ENCODE measurements at places on chromosomes 13 and 19. TPM values are rescaled to one million over a fixed set of nuclear protein-coding genes. Genes with fewer than 3 reads are reported as not detected.
A peak's percentile ranks its signal among the peaks of the same experiment; 100 is the strongest.

GRCh38 chr13:102799426-102800144 lies 666 bp downstream of the BIVM start:
- peak; percentile 69 for DNase-seq

The TMEM38A gene
- 2.3 TPM for total RNA-seq

GRCh38 chr13:93499991-93500390 lies 273.4 kb downstream of the GPC6 start:
- no peak for DNase-seq

The FCAR gene
- total RNA-seq = not detected

DNA sequence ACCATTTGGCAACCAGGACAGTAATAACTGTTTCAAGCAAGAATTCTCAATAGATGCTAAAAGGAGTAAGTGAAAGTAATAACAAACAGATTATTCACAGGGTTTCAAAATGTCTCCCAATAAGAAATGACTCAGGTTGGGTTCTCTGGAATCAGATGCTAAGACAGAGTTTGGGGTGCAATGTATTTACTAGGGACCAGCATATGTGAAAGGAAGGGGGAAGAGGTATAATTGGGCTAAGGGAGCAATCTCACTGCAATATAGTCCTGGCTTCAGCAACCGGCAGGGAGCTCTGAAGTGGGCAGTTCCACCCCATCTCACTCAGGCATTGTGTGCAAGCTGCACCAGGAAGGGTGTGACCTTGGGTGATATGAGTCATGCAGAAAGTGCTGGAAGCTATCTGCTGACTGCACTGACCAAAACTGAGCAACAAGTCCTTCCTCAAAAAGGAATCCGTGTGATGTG lies 23.4 kb downstream of the ZDHHC20 start:
- peak; percentile 63 for DNase-seq

GRCh38 chr13:31274390-31274789 lies 74.6 kb downstream of the B3GLCT start:
- no peak for DNase-seq

DNA sequence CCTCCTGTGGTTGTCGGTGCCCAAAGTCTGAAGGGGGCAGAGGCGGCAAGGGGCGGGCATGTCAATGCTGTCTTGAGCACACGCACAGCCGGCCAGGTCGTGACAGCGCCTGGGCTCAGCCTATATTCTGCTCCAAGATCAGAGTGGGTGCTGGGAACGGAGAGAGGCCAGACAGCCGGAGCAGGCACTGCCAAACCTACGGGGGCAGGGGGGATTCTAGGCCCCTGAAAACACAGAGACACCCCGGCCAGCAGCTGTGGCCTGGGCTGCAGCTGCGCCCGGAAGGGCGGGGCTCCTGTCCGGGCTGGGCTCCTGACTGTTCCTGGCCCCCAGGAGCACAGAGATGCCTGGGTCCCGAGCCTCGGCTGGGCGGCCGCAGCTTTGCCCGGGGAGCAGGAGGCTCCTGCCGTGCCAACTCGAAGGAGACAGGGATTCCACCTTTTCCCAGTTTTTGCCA lies 2662.9 kb upstream of the PCDH20 start:
- DNase-seq = peak; percentile 50
